ENCODE measurements at places on chromosomes 6 and 20. TPM values are rescaled to one million over a fixed set of nuclear protein-coding genes. Genes with fewer than 3 reads are reported as not detected.

Gene SAMD5
- total RNA-seq = 23.1 TPM

Gene LINC00237
- total RNA-seq = 2.1 TPM

Gene HLA-DQA1
- total RNA-seq = 0.38 TPM

Gene TRIM10
- total RNA-seq = 1.0 TPM

Gene MACROD2
- 65.6 TPM for total RNA-seq

Gene HLA-DRB5
- not detected for total RNA-seq

Gene BLTP3A
- total RNA-seq = 16.9 TPM

Gene LAMA5
- 88.6 TPM for total RNA-seq

Gene MYMX
- not detected for total RNA-seq

Gene TGM3
- 0.66 TPM for total RNA-seq

Gene IP6K3
- 3.7 TPM for total RNA-seq

Gene RAB44
- total RNA-seq = 0.33 TPM

Gene SLC35F1
- total RNA-seq = 51.7 TPM

Gene PRL
- total RNA-seq = 0.99 TPM

Gene SERINC3
- total RNA-seq = 51.0 TPM

Gene CNR1
- total RNA-seq = 17.9 TPM

Gene ADGRG6
- 23.6 TPM for total RNA-seq

Gene ARMH2
- total RNA-seq = not detected

Gene GPSM3
- 1.8 TPM for total RNA-seq

Gene CLPSL1
- total RNA-seq = not detected

Measured in camera-type eye (tissue), 1 donor.